Testis (tissue), 5 donors: ENCODE measurements at places on chromosomes 3 and 15. TPM values are rescaled to one million over a fixed set of nuclear protein-coding genes. Genes with fewer than 3 reads are reported as not detected.
A peak's percentile ranks its signal among the peaks of the same experiment; 100 is the strongest.

DNA sequence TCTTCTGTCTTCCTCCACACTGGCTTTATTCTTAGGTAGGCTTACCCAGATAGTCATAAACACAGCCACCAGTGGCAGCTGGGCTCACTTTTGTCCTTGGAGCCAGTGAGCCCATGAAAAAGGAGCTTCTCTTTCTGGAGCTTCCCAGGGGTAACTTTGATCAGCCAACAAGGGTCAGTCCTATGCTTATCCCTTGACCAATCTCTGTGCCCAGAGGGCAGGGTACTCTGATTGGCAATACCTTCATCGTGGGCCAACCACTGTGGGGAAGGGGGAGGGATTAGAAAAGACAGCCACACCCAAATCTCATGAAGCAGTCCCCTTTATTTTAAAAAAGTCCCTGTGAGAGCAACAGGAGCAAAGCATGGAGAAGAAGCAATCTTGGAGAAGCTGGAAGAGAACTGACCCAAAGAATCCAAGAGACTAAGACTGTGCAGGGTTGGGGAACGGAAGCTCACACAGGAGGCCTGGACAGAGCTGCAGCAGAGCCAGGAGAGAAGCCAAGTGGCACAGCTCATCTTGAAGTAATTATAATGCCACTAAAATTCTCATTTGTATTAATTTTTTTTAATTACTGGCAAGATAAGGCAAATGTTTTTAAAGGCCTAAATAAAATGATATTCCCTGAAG is 70.4 kb downstream of the SSUH2 start:
- H3K27ac ChIP-seq = peak overlapping the region; percentile 26
- no peaks in the 10 kb centered on the region for H3K36me3 ChIP-seq
- H3K27me3 ChIP-seq = no peaks in the 10 kb centered on the region
- peaks cover 17% of the 10 kb centered on the region for H3K4me1 ChIP-seq

- no peak overlapping the region for H3K27ac ChIP-seq
- no peak overlapping the region for H3K4me3 ChIP-seq
- no peaks in the 10 kb centered on the region for H3K27me3 ChIP-seq
- peaks cover 20% of the 10 kb centered on the region for H3K4me1 ChIP-seq
- DNase-seq = no peak
- H3K36me3 ChIP-seq = no peaks in the 10 kb centered on the region
Observed at GRCh38 chr15:51874751-51875644, 45.5 kb downstream of the TMOD3 start.

DNA sequence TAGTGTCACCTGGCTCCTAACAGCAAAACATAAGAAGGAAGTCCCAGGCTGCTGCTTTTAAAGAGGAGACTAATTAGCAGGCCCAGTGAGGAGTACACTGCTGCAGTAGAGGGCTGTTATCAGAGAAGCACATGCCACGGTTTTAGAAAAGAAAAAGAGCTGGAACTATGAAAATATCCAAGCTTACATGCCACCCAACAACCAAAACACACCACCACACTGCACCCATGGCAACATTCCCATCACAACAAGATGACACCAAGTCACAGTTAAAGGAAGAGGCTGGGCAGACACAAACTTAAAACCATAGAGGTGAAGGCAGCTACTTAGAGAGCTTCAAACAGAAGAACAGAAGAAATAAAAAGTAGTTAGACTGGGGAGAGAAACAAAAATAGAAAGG is 37.0 kb downstream of the NPTN start:
- H3K36me3 ChIP-seq = no peaks in the 10 kb centered on the region
- no peak overlapping the region for H3K4me3 ChIP-seq
- H3K27me3 ChIP-seq = no peaks in the 10 kb centered on the region
- no peak overlapping the region for H3K27ac ChIP-seq
- H3K4me1 ChIP-seq = peaks cover 19% of the 10 kb centered on the region
- DNase-seq = no peak

GRCh38 chr3:9067352-9067975 is 104.2 kb upstream of the RAD18 start:
- H3K36me3 ChIP-seq = no peaks in the 10 kb centered on the region
- no peaks in the 10 kb centered on the region for H3K27me3 ChIP-seq
- no peak overlapping the region for H3K4me3 ChIP-seq
- H3K27ac ChIP-seq = no peak overlapping the region
- peaks cover 10% of the 10 kb centered on the region for H3K4me1 ChIP-seq

DNA sequence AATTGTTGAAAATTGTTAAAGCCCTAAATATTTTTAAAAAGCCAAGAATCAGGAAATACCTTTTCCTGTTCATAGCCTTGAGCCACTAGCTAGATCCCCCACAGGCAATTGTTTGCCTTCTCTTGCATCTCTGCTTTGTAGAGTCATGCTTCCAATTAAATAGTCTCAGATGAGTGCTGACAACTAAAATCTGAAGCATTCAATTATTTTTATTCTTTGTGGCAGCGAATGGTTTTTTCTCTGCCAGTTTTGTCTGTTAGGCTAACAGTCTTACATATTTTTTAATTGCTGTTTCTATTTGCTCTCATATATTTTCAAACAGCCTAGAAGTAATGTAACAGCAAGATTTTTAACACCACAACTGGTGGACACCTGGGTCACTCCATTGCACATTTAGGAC is 277.1 kb upstream of the GBE1 start:
- no peaks in the 10 kb centered on the region for H3K4me1 ChIP-seq
- H3K4me3 ChIP-seq = no peak overlapping the region
- H3K36me3 ChIP-seq = no peaks in the 10 kb centered on the region
- H3K27ac ChIP-seq = no peak overlapping the region
- no peaks in the 10 kb centered on the region for H3K27me3 ChIP-seq

GRCh38 chr3:123586968-123587367 is 2.1 kb upstream of the HACD2 start:
- no peak overlapping the region for H3K4me3 ChIP-seq
- no peaks in the 10 kb centered on the region for H3K27me3 ChIP-seq
- peak overlapping the region; percentile 12 for H3K27ac ChIP-seq
- no peaks in the 10 kb centered on the region for H3K36me3 ChIP-seq

- H3K27ac ChIP-seq = no peak overlapping the region
- DNase-seq = no peak
- no peaks in the 10 kb centered on the region for H3K4me1 ChIP-seq
- no peaks in the 10 kb centered on the region for H3K36me3 ChIP-seq
- H3K27me3 ChIP-seq = no peaks in the 10 kb centered on the region
Observed at GRCh38 chr3:101976473-101976872, 127.2 kb downstream of the NFKBIZ start.

DNA sequence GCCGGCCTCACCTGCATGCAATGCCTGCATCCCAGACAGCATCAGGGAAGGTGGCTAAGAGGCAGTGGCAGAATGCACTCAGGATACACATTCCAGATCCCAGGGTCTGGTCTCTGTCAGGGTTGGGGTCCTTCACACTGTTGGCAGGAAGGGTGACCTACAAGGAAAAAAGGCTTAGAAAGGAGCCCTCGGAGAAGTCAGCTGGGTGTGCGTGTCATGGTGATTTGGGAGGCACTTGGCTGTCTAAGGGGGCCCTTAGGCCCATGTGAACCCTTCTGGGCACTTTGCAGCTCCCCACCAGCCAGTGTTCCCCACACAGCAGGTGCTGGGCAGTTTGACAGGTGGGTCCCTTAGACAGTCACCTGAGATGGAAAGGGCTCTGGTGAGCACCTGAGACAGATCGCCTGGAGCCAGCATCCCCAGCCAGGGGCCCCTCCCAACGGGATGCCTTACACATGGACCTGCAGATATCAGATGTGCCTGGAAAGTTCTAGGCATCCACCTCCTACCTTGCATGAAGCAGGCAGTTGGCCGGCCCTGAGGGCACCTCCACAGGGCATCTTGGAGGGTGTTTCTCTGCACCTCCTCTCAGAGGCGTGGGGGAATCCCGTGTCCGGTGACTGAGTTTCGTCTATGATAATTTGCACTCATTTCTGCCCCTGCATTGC is 131.6 kb downstream of the LRRK1 start:
- H3K27ac ChIP-seq = no peak overlapping the region
- DNase-seq = peak; percentile 10
- no peaks in the 10 kb centered on the region for H3K36me3 ChIP-seq
- peaks cover 17% of the 10 kb centered on the region for H3K4me1 ChIP-seq

- H3K27me3 ChIP-seq = no peaks in the 10 kb centered on the region
- no peak overlapping the region for H3K4me3 ChIP-seq
- H3K4me1 ChIP-seq = peaks cover 6% of the 10 kb centered on the region
- H3K27ac ChIP-seq = no peak overlapping the region
- no peaks in the 10 kb centered on the region for H3K36me3 ChIP-seq
- no peak for DNase-seq
Observed at GRCh38 chr15:52778457-52778856, 11.7 kb downstream of the ONECUT1 start.

DNA sequence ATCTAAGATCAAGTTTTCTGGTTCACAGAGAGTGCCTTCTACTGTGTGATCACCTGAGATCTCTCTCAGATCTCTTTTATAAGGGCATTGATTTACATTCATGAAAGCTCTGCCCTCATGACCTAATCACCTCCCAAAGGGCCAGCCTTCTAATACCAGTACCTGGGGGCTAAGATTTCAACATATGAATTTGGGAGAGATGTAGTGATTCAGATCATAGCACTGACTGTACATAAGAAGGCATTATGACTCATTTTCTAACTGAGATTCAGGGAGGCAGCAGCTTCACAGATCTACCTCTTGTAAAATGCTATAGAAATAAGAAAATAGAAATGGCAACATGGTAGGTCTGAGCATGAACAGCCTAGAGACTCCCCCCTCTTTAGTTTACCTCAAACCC is 39.6 kb downstream of the VGLL3 start:
- no peak overlapping the region for H3K27ac ChIP-seq
- H3K36me3 ChIP-seq = no peaks in the 10 kb centered on the region
- no peak overlapping the region for H3K4me3 ChIP-seq
- H3K27me3 ChIP-seq = no peaks in the 10 kb centered on the region
- no peaks in the 10 kb centered on the region for H3K4me1 ChIP-seq

GRCh38 chr3:59749291-59749690 is 699.5 kb upstream of the CFAP20DC start:
- no peak for DNase-seq
- H3K36me3 ChIP-seq = no peaks in the 10 kb centered on the region
- H3K4me3 ChIP-seq = no peak overlapping the region
- no peak overlapping the region for H3K27ac ChIP-seq
- H3K4me1 ChIP-seq = no peaks in the 10 kb centered on the region

- no peaks in the 10 kb centered on the region for H3K36me3 ChIP-seq
- H3K27me3 ChIP-seq = no peaks in the 10 kb centered on the region
- no peak for DNase-seq
- H3K4me1 ChIP-seq = no peaks in the 10 kb centered on the region
Observed at GRCh38 chr3:112739252-112739965, 98.5 kb upstream of the CCDC80 start.

GRCh38 chr3:45232521-45232920 is 6.4 kb upstream of the TMEM158 start:
- no peaks in the 10 kb centered on the region for H3K36me3 ChIP-seq
- no peak for DNase-seq
- H3K27ac ChIP-seq = no peak overlapping the region
- H3K4me1 ChIP-seq = no peaks in the 10 kb centered on the region
- no peaks in the 10 kb centered on the region for H3K27me3 ChIP-seq
- H3K4me3 ChIP-seq = no peak overlapping the region

The ACAN gene
- total RNA-seq = 6.6 TPM

The KBTBD8 gene
- total RNA-seq = 10.0 TPM

The MAGEL2 gene
- total RNA-seq = 3.5 TPM

The DUOXA2 gene
- 0.39 TPM for total RNA-seq

The SKOR1 gene
- 1.1 TPM for total RNA-seq

The GP9 gene
- 1.4 TPM for total RNA-seq

The TIMP4 gene
- 3.3 TPM for total RNA-seq
